ENCODE measurements at places on chromosomes 5 and 9.

GRCh38 chr9:107065549-107065948, 202.6 kb downstream of the ZNF462 start:
- no peak for DNase-seq

GRCh38 chr5:120958877-120959485, 494.9 kb downstream of the PRR16 start:
- DNase-seq, result no peak

- DNase-seq, result no peak
These were observed 16.5 kb upstream of the SPARC start for GRCh38 chr5:151703227-151703626.

DNA sequence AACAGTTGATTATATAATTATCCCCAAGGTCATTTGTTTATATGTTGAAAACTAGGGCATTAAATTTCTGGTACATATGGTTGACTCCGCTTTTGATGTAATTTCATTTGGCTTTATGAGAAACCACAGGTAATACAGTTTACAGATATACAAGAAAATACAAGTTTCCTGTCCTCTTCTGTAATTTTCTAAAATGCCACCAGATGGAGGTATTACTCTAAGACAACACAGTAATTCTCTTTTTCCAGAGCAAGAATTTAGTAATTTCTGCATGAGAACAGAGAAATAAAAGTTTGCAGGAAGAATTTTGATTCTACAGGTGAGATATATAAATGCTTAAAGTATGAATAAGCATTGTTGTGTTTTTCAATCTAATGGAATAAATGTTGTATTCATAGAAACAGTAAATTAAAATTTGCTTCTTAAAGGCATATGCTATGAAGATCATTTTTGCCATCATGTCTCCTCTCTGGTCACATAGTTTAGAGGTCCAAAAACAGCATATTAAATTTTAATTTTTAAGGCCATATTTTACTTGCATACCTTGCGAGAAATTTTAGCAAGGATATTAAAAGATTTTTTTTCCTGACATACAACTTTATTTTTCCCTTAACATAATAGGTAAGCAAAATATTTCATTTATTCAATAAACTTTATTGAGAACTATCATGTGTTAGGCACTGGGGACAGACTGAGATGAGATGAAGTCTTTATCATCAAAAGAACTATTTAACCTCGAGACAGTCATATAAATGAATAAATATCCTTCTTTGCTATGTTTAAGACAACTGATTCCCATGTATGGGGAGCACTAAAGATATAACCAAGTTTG, 22.7 kb downstream of the CHD1 start:
- DNase-seq, result no peak

- DNase-seq, result no peak
These were observed 201.8 kb downstream of the CD180 start for GRCh38 chr5:66994790-66995189.

DNA sequence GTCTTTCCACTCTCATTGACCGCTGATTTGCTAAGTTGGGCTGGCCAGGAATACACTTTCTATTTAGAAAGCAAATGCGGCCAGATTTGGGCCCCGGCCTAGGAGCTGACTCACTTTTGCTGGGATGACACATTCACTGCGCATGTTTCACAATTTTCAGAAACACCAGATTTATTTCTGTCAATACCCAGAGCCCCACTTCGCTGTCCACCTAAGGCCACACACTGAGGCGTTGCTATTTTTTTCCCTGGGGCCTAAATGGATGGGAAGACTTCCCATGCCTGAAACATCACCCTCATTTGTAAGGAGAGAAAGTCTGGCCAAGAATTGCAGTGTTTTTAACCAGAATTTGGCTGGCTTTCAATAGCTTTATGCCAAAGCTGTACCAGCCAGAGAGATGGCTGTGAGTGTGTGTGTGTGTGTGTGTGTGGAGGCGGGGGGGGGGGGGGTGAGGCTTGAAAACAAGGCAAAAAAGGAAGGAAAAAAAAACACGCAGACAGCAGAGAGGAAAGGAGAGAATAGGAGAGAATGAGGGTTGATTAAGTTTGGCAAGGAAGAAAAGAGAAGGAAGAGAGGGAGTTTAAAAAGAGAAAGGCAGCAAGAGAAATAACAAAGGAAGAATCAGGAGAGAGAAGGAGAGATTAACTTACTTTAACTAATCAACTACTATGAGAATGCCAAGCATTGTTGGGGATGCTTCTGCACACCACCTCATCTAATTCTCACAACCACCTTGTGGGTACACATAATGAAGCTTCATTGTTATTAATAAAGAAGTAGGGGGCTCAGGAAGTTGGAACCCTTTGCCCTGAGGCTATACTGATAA, 261.4 kb upstream of the KLF4 start:
- DNase-seq, result no peak

DNA sequence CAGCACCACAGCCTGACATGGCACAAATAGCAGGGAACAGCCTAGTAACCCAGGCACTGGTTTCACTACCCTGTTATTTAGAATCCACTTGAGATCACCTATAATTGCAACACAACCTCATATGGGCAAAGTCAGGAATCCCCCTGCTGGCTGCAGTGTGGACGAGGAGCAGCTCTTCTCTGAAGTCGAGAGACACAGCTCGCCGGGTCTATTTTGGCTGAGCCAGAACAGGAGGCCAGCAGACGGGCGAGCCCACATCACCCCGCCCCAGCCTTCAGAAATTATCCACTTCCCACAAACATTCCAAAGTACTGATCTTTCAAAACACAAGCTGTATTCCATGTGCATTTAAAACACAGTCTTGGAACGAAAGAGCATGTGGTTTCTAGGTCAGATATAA, 179.0 kb downstream of the ROR2 start:
- DNase-seq, result no peak

DNA sequence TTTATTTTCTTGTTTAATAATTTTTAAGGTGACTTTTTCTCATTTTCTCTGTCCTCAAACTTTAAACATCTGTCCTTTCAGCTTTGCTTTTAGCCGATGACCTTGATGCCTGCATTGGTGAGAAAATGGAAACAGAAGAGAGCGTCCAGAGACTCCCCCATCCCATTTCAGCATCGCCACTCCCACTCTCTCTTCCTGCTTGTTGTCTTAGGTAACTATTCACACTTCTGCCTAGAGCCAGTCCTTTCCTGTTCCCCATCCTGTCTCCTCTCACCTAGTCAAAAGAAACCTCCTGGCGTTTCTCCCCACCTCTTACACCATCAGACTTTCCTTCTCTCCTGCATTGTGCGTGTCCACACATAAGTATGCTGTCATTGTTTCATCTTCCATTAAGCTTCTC, 124.6 kb downstream of the MAST4 start:
- no peak for DNase-seq

- DNase-seq, result no peak
These were observed 110.9 kb upstream of the IL6ST start for GRCh38 chr5:56105511-56106291.

DNA sequence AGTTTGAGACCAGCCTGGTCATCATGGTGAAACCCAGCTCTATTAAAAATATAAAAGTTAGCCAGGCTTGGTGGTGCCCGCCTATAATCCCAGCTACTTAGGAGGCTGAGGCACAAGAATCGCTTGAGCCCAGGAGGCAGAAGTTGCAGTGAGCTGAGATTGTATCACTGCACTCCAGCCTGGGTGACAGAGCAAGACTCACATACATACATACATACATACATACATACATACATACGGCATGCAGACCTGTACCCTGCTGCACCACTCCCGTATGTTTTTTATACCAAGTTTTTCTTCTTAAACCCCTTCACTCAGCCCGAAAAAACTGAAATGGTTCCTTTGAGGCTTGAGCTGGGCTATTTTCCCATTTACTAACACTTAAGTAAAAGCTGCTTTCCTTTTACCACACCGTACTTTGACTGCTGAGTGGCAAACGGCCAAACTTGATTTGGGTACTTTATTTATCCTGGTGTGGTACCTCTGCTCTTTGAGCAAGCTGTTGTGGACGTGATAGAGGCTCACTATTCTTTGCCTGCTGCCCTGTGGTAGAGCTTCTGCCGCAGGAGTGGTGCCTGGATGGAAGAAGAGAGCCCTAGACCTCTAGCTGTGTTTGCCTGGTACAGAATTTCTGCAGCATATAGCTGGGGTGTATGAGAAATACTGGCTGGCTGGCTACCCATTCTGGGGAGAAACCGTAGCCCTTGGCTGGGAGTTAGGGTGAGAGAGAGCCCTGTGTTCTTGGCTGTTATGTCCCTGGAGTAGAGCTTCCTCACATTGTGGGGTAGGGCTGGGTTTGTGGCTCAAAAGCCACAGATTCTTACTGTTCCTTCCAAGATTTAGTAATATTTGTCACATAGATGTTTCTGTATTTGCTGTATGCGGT, 19.4 kb downstream of the IPO11 start:
- DNase-seq, result no peak

- no peak for DNase-seq
These were observed 98.6 kb downstream of the MAT2B start for GRCh38 chr5:163604013-163604412.

- no peak for DNase-seq
These were observed 23.3 kb upstream of the ZDHHC12 start for GRCh38 chr9:128747241-128747640.

- no peak for DNase-seq
These were observed 15.5 kb downstream of the FGD3 start for GRCh38 chr9:92962846-92963245.

DNA sequence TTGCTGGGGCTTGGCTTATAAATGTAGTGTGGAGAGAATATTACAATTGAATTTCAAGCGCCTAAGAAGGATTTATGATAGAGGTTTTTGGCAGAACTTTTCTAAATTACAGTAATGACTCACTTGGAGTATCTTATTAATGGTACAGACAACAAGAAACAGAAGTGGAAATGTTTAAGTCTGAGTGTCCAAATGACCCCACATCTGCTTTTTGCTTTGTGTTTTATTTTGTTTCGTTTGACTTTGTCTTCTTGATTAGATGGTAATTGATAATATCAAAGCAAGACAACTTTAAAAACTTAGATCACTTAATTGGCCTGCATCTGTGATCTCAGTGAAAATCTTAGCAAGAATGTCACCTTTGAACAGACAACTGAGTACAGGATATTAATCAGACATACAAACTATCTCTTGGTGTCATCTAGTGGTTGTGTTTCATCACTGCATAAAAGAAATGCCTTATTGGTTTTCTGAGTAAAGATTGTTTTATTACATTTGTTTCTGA, 577.4 kb downstream of the ISL1 start:
- DNase-seq, result no peak

- DNase-seq, result no peak
These were observed 540.2 kb upstream of the TRPC7 start for GRCh38 chr5:136905571-136905970.

DNA sequence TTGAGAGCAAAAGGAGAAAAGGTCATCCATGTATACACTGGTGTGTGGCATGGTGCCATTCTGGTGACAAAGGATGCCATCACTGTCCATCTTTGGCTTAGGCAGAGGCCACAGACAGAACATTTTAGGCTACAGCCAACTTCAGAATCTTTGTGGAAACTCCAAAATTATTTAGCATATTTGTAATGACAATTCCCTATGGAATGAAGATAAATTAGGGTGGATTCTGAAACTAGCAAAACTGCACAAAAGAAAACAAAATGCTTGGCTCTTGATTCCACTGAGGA, 92.5 kb downstream of the FBXW11 start:
- DNase-seq, result no peak

DNA sequence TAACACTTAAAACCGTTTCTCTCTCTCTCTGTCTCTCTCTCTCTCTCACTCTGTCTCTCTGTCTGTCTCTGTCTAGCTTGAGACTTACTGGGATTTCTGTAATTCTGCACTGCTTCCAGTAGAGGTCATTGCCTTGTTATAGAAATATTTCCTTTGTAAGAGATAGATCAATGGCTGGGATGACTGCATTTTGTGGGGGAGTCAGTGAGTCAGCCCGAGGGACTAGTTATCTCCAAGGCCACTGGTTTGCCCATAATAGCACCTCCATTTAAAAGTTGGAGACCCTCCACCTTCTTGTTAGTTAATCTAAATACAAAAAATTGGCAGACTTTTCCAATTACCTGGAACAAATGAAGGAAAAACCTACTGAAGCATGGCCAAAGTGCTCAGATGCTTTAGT, 547.2 kb downstream of the LRRC70 start:
- DNase-seq, result no peak

DNA sequence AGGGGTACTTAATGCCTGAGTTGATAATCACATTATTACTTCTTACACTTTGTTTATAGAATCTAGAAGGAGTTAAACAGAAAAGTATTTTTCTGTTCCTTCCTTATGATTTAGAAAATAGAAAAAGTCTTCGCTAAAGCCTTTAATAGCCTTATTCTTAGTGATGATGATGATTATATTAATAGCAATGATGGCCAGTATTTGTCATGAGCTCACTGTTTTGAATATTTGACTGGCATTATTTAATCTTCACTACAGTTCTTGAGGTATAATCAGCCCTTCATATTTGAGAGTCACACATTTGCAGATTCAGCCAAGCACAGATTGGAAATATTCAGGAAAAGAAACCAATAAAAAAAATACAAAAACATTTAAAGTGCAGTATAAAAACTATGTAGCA, 23.3 kb downstream of the NIPBL start:
- no peak for DNase-seq

- no peak for DNase-seq
These were observed 5.2 kb downstream of the SH2D3C start for GRCh38 chr9:127773272-127773671.
